ENCODE measurements at places on chromosomes 2 and 18. TPM values are rescaled to one million over a fixed set of nuclear protein-coding genes. Genes with fewer than 3 reads are reported as not detected.

DNA sequence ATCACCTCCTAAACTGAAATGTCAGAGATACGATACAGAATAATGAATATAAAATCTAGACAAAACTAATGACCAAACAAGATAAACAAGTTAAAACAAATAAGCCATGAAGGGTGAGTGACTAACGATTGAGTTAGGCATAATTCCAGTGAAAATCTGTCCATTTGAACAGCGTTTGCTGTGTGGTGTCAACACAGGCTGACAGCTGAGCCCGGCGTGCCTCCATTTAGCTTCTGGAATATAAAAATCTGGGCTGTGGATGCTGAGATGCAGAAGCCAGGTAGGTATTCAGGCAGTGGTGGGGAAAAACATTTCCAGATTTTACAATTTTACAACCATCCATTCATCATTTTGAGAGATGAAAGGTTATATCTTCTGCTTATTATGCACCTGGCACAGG lies 2041.4 kb upstream of the CELF4 start:
- no peak for DNase-seq

- DNase-seq = no peak
Measured at GRCh38 chr2:54595161-54595803, 128.2 kb upstream of the EML6 start.

DNA sequence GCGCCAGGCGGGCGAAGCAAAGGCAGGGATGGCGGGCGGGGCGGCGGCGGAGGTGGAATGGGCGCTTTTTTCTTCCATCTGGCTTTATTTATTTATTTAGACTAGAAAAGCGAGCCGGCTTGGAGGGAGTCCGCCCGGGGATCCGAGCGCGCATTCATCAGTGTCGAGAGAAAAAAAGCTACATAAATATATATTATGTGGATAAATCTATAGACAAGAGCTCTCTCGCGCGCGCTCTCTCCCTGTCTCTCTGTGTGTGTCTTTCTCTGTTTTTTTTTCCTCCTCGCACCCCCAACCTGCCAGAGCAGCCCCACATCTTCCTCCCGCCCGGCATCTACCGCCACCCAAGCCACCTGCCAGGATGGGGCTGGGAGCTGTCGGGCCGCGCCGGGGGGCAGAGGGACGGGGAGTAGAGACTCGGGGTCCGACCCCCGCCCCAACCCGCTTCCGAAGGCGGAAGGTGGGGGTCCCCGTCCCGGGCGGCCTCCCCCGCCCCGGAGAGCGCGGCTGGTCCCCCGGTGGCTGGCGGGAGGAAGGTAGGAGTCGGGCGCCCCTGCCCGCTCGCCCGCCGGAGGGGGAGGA lies 972 bp upstream of the CELF4 start:
- no peak for DNase-seq

- DNase-seq = no peak
Measured at GRCh38 chr2:168986398-168986943, 44.7 kb downstream of the ABCB11 start.

GRCh38 chr2:237581751-237582746 lies 8.5 kb downstream of the RAB17 start:
- DNase-seq = peak; percentile 69

DNA sequence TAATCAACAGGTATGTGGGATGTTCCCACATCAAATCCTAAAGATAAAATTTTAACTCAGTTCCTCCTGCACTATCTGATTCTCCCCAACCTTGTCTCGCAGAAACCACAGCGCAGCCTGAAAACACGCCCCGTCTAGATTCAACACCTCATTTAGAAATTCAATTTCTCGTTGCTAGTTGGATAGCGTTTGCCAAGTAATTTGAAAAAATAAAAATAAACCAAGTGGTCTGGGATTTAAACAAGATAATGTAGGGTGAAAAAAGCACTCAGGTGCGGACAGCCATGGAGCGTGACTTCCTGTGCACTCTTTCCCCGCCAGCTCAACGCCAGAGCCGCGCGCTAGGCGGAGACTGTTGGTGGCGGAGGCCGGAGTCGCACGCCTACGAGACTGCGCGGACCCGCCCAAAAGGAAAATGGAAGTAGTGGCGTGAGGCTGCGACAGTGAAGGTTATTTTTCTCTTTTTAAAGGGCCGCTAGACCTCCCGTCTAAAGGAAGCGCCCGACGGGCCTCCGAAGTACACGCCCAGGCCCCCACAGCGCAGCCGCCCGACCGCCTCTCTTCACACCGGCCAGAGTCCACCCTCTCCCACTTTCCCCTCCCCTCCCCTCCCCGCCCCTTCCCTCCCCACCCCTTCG lies 615 bp upstream of the CCNT2 start:
- DNase-seq = no peak

GRCh38 chr2:136246086-136246669 lies 128.2 kb upstream of the CXCR4 start:
- DNase-seq = peak; percentile 65

DNA sequence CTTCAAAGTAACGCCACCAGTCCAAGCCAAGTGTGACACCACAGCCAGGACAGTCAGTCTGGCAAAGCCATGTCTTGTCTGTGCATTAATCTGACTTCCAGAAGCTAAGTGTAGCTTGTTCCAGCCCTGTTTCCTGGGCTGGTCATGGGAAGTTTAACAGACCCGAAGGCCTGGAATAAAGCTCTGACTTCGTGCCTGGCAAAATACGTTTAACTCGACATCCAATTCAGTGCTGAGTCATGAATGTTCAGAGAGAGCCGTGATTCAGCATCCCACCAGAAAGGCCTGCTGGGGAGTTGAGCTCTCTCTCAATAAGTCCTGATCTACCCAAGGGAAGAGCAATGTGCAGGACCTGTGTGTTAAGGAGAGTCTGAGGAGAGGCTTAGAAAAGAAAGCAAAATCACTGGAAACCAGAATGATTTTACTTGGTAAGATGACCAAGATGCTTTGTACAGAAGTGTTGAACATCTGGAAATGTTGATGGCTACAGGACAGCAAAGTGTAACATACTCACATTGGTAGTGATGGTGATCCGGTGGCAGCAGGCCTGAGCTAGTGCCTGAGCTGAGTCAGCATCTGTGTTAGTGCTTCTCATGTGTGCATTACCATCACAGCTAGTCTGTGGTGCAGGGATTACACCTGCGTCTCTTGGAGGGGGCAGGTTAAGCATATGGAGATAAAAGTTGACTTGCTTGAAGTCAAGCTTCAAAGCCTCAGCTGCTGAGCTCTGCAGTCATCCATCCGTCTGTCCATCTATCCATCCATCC lies 743.7 kb upstream of the HS6ST1 start:
- no peak for DNase-seq

- DNase-seq = no peak
Measured at GRCh38 chr2:229220254-229220653, 50.8 kb downstream of the PID1 start.

GRCh38 chr2:147297820-147298219 lies 547.0 kb upstream of the ACVR2A start:
- no peak for DNase-seq

GRCh38 chr2:174117951-174118930 lies 130.1 kb downstream of the OLA1 start:
- no peak for DNase-seq

DNA sequence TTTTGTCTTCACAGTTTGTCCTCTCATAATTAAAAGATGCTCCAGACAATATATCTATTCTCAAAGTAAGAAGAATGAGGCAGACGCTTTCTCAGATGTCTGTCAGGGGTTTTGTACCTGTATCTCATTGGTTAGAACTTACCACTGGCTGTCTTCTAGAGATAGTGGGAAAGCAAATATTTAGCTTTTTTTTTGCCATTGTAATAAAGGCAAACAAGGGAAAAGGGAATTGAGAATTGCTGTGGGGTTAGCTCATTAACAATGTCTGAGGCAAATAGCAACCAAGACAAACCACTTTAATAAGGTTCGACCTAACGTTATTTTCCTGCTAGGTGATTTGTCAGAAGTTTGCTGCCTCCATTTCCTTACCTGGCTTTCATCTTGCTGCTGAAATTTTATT lies 30.0 kb downstream of the ZNF638 start:
- DNase-seq = no peak

- no peak for DNase-seq
Measured at GRCh38 chr2:37766106-37766505, 94.7 kb upstream of the CDC42EP3 start.

- no peak for DNase-seq
Measured at GRCh38 chr2:31013301-31013700, 124.9 kb downstream of the GALNT14 start.

DNA sequence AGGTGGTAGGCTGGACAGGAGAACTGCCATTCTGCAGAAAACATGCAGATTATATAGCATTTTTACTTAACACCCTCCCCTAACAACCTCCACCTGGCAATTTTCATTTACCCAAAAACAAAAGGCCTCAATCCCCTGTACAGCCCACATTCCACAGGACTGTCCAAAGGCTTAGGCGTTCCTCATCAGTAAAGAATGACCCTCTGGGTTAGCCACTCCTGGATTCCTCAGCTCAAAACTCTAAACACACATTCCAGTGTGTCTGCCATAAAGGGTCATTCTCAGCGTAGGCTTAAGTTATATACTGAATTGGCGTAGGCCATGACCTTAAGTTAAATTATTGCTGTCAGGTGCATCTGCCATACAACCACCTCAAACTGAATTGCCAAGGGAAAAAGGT lies 261.8 kb upstream of the CHAC2 start:
- no peak for DNase-seq

DNA sequence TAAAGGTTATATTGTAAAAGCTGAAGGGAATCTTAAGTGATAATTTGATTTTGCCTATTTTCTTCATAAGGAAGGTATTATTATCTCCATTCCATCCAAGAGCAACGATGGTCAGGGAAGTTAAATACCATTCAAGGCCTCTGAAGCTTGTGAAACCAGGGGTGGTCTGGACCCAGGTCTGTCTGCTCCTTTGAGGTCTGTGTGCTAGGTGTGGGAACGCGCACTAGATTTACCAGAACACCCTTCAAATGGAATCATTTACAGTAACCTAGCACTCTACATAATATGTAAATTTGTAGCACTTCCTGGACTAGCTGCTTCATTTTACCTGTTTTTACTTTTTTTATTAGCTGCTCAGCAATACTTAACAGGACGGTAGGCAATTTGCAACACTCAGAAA lies 6.4 kb upstream of the TRIB2 start:
- no peak for DNase-seq

The ZNF385B gene
- 0.83 TPM for total RNA-seq

The GATA6 gene
- 12.6 TPM for total RNA-seq

The DUSP2 gene
- 2.6 TPM for total RNA-seq

The CNDP1 gene
- 0.31 TPM for total RNA-seq

The MROH2A gene
- total RNA-seq = 9.3 TPM

The MALL gene
- total RNA-seq = 31.6 TPM

The OR6B2 gene
- total RNA-seq = not detected
